ENCODE measurements at places on chromosomes 1 and 21. TPM values are rescaled to one million over a fixed set of nuclear protein-coding genes. Genes with fewer than 3 reads are reported as not detected.

Gene SMPDL3B
- total RNA-seq, result not detected

Gene OR11L1
- total RNA-seq, result not detected

Gene FAM177B
- total RNA-seq, result 1.4 TPM

Gene SMCP
- total RNA-seq, result not detected

Gene FAM131C
- total RNA-seq, result not detected

Gene ARHGEF16
- not detected for total RNA-seq

Gene ZNF697
- total RNA-seq, result 0.08 TPM

Gene PLA2G2C
- not detected for total RNA-seq

Gene THEMIS2
- 57.9 TPM for total RNA-seq

All from naive thymus-derived CD8-positive, alpha-beta T cell (primary cell).